Left ventricle myocardium superior (tissue), 1 donor: ENCODE measurements at places on chromosomes 4 and X.
A peak's percentile ranks its signal among the peaks of the same experiment; 100 is the strongest.

DNA sequence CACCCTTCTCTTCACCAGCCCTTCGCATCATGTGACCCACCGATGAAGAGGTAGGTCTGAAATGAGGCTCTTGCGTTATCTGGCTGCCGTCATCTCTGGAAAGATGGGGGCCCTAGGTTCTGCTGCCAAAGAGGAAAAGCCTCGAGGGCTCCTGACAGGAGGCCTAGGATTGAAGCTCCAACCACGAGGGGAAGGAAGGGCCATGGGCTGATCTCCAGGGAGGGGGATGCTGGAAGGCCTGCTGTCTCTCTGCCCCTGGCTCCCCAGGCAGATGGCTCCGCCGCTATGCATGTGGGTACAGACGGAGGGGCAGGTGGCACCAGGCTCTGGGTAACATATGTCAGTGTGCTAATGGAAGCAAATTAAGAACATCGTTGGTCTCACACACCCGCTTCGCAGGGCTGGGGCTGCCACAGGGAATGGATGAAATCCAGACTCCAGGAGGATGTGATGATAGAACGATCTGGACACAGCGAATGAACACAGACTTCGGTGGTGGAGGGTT is 44.9 kb downstream of the AFAP1 start:
- DNase-seq = no peak

GRCh38 chr4:169263791-169264392 is 6.9 kb downstream of the SH3RF1 start:
- DNase-seq = peak; percentile 59

GRCh38 chr4:84932462-84932861 is 34.0 kb downstream of the WDFY3 start:
- DNase-seq = no peak

DNA sequence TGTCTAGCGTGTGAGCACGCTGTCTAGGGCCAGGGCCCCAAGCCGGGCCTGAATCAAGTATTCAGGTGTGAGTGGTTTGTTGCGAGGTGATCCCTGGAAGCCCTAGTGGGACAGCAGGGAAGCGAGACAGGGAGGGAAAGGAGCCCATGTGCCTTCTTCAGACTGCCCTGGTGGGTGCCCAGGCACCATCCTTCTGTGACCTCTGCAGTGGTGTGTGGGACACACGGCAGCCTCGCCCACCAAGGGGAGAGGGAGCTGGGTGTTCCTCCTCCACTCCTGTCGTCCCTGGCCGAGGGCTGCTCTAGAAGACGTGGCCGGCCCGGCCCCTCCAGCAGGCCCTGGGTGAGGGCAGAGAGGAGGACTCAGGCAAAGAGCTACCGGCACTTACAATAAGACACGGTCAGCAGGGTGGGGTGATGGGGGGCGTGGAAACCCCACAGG is 47.4 kb downstream of the HTRA3 start:
- DNase-seq = no peak

DNA sequence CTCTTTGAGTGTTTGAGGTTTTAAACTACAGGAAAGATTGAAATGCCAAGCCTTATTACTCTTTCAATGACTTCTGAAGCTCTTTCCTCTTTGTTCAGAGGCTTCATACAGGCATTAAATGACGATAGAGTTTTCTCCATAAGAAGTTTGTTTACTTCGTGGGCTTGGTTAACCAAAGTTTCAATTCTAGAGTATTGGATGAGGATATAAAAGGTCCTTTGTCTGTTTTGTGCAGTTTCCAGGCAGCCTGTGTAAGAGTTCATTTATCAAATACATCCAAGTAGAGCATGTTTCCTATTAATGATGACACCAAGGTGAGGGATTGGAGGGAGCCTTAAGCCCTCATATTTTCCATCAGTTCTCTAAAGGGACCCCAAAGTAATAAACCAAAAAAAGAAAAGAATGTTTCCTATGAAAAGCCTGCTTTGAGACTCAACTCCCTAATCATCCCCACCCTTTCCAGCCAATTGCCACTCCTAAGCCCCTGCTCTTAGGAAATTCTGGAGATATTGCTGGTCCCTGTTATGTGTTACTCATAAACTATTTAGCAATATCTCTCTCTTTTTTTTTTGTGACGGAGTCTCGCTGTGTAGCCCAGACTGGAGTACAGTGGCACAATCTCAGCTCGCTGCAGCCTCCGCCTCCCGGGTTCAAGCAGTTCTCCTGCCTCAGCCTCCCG is 106.2 kb upstream of the IL13RA1 start:
- no peak for DNase-seq
